ENCODE measurements at places on chromosomes 2 and 18.

- no peak for DNase-seq
Observed at GRCh38 chr2:19361325-19361990, 3.0 kb upstream of the OSR1 start.

DNA sequence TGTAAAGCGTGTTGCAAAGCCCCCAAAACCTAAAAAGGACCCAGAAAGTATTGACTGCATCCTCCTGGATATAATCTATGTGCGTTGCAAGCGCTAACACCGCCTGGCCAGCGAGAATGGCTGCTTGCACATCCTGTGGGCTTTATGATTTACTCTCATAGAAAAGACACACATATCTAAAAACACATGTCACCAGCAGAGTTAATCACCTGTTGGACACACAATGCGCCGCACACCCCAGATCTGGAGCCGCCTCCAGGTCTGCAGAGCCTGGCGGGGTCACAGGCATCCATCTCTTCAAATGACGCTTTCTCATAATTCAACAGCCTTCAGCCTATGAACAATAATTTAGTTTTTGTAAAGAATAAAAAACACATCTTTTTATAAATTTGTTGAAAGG, 186.5 kb downstream of the RTP5 start:
- DNase-seq = no peak

- DNase-seq = peak; percentile 48
Observed at GRCh38 chr2:41879235-41879916, 168.4 kb upstream of the PKDCC start.

- no peak for DNase-seq
Observed at GRCh38 chr2:226664140-226664539, 135.5 kb downstream of the IRS1 start.

- DNase-seq = peak; percentile 86
Observed at GRCh38 chr2:195486987-195487644, 169.9 kb upstream of the SLC39A10 start.

DNA sequence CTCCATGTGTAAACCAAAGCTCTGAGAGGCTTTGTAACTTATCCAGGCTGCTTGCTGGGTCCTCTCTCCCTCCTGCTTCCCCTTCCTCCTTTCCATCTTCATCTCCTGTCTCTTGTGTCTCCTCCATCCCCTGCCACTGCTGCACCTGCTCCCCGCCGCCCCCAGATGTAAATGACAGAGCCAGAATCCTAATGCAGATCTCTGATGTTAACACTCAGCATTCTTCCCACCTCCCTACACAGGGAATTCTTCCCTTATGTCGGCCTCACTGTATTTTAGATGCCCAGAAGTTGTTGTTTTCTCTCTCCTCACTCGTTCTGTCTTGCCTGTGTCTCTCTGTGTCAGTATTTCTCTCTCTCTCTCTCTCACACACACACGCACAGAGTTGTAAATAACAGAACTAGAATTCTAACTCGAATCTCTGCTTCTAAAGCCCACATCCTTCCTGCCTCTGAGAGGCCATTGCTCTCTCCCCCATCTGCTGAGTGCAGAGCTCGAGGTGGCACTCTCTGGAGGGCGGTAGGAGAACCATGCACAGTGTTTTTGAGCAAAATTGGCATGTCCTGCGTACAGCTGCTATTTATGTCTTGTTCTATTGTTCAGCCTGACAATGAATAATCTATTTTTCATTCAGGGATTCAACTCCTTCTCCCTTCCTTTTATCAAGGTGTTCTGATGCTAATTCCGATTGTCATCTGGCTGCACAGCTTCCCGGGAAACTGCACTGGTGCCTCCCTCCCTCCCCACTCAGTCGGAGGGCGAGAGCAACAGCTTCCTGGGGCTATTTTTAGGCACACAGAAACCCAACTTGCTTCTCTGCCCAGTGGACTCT, 219.9 kb downstream of the SH3RF3 start:
- no peak for DNase-seq

GRCh38 chr18:39871961-39872360, 2083.1 kb upstream of the PIK3C3 start:
- DNase-seq = no peak

GRCh38 chr2:137254052-137254451, 488.7 kb downstream of the THSD7B start:
- peak; percentile 46 for DNase-seq

DNA sequence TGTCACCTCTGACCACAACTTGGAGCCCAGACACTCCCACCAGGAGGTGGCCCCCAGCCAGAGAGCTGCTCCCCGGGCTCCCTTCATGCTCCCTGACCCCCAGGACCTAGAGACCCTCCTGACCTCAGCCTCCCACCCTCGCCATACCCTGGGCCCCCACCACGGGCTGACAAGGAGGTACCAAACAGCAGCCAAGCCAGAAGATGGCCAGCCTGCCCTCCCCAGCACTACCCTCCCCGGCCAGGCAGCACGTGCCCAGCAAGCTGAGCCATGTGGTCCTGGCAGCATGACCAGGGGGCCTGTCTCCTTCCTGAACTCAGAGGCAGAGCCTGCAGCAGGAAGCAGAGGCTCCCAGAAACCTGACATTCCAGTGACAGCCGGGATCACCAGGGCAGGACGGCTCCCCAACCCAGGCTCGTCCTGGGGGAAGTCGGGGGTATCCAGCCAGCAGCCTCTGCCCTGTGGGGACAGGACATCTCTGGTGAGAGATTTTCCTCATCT, 69.4 kb upstream of the GPC1 start:
- no peak for DNase-seq

GRCh38 chr2:85018049-85018447, 47.1 kb downstream of the KCMF1 start:
- no peak for DNase-seq

GRCh38 chr18:30658306-30658705, 384.2 kb downstream of the DSC3 start:
- no peak for DNase-seq

DNA sequence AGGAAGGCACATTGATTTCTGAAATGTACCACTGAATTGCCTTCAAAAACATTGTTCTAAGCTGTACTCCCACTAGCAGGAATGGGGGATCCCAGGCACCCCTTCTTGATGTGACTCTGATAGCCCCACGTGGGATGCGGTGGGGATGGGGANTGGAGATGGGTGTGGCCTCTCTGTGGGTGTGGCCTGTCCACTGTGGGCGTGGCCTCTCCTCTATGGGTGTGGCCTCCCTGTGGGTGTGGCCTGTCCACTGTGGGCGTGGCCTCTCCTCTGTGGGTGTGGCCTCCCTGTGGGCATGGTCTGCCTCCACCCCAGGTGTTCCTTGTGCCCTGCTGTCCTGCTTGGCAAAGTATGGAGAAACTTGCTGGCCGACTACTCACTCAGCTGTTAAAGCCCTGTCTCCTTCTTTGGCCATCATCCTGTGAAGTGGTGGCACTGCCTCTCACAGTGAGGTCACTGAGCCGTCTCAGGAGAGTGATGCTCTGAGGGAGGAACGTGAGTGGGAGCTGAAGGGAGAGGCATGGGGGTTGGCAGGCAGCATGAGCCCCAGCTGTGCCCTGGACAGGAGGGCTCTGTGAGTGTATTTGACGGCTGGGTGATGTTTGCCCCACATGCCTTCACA, 6.7 kb upstream of the PARD6G start:
- DNase-seq = no peak

- peak; percentile 57 for DNase-seq
Observed at GRCh38 chr2:189412330-189412953, 28.8 kb upstream of the WDR75 start.

- peak; percentile 96 for DNase-seq
Observed at GRCh38 chr2:27977731-27978312, 87.3 kb downstream of the BABAM2 start.

GRCh38 chr18:47755102-47755456, 175.4 kb downstream of the SMAD2 start:
- no peak for DNase-seq

DNA sequence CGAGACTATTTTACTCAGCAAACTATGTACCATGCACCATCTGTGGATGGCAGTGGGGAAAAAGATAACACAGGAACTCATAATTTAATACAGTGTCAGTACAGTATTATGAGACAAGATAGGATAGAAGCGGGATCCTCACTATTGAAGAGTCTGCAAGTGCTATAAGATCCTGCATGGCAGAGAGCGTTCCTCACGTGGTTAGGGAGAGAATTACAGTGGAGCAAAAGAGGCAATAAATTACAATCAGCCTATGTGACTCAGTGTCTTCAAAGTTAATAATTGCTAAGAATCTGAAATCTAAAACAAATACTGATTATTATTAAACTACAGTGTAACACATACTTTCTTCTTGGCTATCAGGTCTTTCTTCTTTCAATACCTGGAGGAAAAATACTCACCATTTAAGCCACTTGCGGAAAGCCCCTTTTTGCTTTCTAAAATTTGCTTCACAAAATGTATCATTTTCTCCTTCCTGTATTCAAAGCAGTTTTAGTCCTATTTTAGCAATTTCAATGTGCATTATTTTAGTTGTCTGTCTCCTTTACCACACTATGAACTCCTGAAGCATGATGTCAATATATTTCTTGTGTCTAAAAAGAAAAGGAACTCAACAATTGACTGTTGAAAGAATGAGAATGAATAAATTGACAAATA, 342.9 kb downstream of the SPAG16 start:
- DNase-seq = no peak

DNA sequence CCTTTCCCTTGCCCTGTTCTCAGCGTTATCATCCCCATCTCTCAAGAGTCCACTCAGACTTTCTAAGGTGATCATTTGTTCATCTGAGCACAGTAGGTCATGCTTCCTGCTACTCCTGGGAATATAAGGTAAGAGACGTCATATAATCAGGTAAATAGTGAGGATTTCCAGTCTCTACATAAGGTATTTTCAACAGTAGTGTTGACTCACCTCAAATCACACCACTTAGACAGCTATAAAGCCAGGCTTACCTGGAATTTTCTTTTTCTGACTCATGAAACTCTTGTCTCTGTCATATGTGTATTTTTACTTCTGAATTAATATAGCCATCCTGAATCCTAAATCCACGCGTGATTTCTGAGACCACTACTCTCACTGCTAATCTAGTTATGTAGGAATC, 443.2 kb downstream of the ARHGAP15 start:
- DNase-seq = no peak

DNA sequence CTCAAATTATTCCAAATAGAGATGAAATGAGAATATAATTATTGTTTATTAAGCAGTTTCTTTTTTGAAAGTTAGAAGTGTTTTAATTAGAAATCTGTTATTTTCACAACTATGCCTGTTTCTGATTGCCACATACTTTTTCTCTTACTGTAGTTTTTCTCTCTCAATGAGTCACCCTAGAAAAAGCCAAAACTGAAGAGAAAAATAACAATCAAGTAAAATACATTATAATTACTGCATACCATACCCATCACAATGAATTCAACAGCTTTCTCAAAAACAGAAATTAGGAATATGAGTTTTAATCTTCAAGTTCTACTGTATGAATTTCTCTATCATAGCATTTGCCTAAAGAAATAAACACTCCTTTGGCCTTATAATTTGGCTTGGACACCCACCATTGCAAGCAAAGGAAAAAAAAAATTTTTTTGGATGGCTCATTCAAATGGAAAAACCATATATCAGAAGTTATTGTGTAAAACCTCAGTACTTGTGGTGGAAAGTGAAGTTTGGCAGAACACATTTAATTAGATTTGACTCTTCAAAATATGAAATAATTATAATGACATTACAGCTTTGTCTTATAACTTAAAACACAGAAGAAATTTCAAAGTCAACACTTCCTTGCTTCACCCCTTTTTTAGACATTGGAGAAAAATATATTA, 138.5 kb downstream of the DYM start:
- peak; percentile 69 for DNase-seq

DNA sequence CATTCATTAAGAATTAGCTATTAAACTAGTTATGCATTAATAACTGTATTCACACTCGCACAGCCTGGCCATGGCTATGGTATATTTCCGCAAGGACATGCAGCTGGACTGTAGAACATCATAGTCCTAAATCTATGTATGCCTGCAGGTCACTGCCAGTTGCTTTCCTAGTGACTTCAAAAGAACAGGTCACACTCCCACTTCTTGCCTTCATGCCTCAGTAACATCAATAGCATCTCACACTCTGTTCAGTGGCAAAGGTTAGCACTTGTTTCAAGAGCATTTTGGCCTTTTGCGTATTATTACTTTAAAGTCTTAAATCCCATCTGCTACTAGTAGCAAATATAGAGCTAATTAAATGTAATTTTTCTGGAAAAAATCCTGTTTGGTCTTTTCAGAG, 131.4 kb upstream of the DCC start:
- no peak for DNase-seq

DNA sequence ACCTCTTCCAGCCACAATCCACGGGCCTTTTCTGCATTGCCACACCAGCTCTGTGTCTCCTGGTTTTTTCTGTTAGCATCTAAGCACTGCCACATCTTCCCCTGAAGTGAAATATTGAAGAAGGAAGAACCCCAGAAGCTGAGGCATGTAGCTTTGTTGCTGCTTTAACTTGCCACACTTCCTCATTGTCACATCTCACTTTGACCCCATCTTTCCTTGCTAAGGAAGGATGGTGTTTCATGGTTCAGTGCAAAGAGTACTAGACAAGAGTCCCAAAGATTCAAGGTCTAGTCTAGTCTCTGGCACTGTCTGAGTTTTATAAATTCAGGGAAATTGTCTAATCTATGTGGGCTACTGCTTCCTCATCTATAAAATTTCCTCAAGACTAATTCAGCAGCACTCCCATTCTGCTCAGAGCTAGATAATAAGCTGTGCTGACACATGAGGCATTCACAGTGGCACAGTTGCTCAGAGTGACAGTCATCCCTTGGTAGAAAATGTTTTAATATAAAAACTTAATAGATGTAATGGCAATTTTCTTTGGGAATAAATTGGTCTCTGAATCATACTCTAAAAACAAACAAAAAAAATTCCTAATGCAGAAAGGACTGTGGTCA, 483.0 kb upstream of the ID2 start:
- no peak for DNase-seq

DNA sequence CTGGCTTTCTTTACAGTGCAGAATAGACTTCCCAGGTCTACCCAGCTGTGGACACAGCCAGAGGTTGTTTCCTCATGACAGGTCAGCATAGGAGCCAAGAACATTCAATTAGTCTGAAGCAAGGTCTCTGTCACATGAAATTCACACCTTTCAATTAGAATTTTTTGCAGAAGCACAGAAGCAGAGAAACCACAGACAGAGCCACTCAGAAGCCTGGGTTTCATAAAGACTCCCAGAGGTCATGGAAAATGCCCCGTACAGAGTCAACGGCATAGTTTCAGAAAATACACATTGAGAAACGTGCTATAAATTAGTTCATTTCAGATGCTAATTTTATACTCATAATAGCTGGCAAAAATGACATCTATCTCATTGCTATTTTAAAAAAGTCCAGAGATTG, 87.0 kb upstream of the TMEM200C start:
- DNase-seq = no peak

DNA sequence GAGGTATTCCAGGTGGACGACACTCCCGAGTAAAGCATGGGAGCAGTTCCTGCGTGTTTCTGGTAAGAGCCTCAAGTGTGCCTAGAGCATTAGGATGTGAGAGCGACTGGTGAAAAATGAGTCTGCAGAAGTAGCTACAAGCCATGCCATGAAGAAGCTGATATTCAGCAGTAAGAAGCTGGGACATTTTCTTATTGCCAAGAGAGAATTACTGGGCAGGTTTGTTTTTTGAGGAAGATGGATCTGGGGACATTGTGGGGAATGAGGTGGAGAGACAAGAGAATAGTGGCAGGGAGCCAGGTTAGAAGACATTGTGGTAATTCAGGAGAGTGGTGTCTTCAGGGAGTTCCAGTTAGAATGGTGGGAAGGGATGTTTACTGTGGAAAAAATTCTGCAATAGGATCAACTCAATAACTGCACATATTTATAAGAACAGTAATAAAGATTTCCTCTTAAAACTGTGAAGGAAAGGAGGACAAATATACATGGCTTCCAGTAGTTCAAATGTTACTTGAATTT, 38.2 kb downstream of the CRIM1 start:
- no peak for DNase-seq
